ENCODE measurements at places on chromosomes 5 and 9.

DNA sequence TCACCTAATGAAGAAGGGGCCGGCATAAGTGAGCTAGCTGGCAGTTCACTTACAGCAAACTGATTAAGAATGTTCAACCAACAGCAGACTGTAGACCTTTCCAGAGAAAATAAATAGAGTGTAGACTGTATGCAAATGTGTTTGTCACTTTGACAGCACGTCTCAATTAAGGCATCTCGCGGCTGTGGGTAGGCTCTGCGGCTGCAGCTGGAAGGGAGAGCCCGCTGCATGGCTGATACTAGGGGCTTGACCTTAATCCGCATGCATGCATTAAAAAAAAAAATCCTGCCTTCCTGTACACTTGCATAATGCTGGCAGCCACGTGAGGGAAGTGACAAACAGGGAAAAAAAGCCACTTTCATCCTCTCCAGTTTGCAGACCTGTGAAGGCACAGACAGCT lies 82.3 kb downstream of the CRB2 start:
- no peak for DNase-seq

- DNase-seq = no peak
Observed at GRCh38 chr5:177130211-177131018, 3.2 kb upstream of the NSD1 start.

DNA sequence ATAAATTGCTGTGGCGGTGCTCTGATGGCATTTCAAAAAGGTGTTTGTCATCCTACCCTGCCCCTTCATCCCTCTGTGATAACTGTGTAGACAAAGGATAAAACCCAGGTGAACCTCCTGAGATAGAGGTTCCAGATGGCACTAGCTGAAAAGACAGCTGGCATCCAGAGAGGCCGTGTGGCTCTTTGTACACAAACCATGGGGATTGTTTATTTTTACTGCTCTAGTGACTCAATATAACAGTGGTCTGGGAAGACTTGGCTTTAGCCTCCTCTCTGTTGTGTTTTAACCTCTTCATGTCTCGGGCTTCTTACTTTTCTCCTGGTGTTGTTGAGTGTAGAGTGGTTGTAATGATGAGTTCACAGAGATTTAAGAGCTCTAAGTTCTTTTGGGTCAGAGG lies 48.8 kb downstream of the SH3GL2 start:
- DNase-seq = no peak

DNA sequence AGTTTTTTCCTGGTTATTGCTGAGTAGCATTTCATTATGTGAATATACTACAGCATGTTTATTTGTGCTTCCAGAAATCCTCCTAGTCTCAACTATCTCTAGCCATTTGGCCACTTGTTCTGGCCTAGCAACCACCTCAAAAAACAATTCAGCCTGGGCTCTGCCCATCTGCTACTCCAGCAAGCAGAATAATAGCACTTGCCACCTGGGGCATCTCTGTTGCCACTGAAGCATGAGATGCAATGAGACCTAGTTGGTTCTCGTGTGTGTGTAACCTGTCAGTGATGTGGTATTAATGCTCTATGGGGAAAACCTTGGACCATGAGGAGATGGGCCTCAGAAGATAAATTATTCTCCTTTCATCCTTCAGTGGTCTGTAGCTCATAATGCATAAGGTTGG lies 129.5 kb downstream of the RNF180 start:
- DNase-seq = no peak

DNA sequence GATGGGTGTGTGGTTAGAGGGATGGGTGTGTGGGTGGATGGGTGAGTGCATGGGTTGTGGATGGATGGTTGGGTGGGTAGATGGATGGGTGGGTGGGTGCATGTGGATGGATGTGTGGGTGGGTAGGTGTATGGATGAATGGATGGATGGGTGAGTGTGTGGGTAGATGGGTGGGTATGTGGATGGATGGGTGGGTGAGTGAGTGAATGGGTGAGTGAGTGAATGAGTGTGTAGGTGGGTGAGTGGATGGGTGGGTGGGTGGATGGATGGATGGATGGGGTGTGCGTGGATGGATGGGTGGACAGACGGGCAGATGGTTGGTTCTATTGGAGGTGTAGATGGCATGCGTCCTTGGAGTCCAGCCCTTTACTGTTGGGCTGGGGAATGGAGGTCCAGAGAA lies 17.2 kb downstream of the STKLD1 start:
- no peak for DNase-seq

- no peak for DNase-seq
Observed at GRCh38 chr5:102867992-102868662, 113.0 kb downstream of the PAM start.

DNA sequence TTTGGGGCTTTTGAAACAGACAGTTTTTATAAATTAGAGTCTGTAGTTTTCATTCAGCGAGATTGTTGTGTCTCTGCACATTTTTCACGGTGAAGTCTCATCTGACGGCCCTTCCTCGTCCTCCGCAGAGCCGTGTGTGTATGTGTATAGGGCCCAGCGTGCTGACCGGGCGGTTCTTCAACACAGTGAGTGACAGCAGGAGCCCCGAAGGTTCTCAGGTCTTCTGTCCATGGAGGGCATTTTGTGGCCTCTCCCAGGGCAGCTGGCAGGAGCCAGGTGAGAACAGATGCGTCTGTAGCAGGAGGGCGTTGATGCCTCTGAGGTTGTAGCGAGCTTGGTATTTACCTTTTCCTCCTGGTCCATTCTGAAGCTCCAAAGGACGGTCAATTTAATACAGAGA lies 116.0 kb upstream of the LPCAT1 start:
- no peak for DNase-seq

- DNase-seq = no peak
Observed at GRCh38 chr5:161342886-161343285, 203.6 kb downstream of the GABRB2 start.

DNA sequence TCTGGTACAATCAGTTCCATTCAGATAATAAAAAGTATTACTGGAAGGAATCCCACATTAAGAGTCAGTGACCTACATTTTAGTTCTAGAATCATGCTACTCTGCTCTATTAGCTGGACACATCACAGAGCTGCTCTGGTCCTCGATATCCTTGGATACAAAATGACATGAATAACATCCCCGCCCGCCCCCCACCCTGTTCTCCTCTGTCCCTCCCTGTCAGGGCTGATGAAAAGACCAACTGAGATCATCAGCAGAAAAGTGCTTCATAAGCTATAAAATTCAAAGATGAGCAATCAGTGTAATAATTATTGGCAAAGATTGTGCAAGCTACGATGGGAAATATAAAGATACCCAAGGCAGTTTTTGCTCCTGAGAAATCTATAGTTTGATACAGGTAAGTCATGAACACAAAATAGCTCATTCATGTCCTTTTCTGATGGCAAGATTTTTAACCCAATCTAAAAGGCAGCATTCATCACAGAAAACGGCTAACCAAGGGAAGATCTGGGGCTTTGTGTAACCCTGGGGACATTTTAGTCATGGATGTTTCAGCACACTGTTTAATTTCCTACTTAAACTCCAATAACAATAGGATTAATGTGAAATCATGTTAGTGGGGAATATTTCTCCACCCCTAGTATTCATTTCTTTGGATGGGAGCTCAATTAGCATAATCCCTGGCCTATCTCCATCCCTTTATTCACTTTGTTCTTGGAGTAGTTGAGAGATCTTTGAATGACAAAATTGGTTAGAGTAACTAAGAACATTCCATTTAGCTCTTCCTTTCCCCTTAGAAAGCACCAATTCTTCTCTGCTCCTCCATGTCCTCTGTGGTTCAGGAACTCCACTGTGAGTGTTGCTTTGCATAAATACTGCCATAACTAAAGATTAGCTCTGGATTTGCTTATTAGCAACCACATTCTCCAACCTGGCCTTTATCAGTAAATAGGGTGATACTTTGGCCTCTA lies 459.4 kb upstream of the GRIA1 start:
- DNase-seq = no peak

DNA sequence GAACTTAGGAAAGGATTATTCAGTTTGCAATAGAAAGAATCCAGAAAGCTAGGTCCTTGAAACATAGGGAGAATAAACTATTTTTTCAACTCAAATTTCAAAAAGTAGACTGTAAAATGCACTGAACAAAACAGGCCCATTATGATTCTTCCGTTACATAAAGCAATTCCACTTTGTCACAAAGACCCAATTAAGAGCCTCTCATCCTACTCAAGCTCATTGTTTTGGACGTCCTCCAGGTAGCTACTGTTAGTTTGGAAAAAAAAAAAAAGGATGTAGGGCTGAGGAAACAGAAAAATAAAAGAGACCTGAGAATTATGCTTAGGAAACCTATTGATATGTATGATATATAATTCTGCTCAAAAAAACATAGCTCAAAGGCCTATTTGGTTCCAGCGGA lies 74.0 kb downstream of the DIRAS2 start:
- no peak for DNase-seq

DNA sequence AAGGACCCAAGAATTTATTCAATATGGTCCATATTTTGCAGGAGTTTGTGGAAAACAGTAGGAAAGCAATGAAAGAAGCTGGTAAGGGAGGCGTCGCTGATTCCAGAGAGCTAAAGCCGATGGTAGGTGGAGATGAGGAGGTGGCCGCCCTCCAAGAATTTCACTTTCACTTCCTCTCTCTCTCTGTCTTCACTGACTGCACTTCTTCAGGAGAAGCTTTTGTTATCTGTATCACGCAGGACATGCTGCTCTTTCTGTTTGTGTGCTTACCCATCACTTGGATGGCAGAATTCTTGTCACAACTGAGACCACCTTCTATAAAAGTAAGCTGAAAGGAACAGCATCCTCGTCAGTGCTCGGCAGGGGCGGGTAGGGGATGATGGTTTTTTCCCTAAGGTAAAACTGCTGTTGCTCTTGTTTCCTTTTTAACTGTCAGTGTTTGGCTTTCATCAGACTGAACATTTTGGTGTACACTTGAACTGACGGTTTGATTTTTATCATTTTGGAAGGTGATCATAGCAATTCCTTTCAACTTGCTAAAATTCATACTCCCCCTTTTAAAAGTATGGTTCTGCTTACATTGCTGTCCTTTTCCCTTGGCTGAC lies 62.4 kb upstream of the FSD1L start:
- peak; percentile 51 for DNase-seq

DNA sequence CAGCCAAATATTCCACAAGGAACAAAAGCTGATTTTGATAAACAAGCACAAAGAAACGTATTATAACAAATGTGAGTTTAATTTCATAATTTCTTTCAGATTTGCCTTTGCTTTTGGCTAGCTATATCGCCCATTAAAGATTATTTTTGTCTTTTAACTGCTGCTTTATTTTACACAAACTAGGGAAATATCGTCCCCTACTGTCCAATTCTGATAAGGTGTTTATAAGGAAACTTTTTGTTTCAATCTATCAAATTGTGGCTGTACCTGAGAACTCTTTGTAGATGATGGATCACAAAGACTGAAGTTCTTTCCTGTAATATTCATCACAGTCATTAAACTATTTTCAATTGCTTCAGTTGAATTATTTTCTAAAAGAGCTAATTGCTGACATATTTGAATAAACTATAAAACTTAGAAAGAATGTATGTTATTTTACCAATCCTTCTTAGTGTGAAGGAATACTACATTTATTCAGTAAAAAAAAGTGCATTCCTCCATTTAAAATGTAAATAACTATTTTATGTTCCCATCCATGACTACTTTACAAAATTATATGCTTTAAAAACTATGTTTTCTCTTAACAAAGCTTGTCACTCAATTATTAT lies 431.3 kb upstream of the ITGA1 start:
- no peak for DNase-seq

DNA sequence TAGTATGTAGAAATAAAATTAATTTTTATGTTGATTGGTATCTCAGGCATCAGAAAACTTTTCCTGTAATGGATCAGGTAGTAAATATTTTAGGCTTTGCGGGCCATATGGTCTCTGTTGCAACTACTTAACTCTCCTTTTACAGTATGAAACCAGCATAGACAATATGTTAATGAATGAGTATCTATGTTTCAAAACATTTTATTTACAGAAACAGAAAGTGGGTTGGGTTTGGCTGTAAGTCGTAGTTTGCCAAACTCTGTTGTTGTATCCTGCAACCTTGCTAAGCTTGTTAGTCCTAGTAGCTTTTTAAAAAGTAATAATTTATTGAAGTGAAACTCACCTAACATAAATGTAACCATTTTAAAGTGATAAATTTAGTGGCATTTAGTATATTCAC lies 132.1 kb downstream of the NR3C1 start:
- no peak for DNase-seq

- DNase-seq = no peak
Observed at GRCh38 chr5:157059093-157059539, at the start of gene HAVCR1. Gene HAVCR1, minus strand, starts transcription at chr5:157059116. Its CDS starts 1,173 bp downstream, at chr5:157057943.

All from activated naive CD4-positive, alpha-beta T cell treated with anti-CD3 and anti-CD28 coated beads, Interleukin-2, amount 10 ng/mL, durations not matched to agents 7 days and 5 days (primary cell).